ENCODE measurements at places on chromosomes 1 and 21.

DNA sequence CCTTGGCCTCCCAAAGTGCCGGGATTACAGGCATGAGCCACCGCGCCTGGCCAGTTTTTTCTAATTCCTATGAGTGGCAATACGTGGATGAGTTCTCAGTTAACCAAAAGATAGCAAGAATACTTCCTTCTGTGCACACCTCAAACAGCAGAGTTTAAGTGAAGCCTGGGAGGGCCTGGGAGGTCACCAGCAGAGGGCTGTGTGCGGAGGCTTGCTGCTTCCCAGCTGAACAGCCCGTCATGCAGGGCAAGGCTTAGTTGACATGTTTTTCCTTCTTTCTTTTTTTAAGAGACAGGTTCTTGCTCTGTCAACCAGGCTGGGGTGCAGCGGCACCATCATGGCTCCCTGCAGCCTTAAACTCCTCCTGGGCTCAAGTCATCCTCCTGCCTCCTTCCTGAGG lies 17.8 kb downstream of the GNG4 start:
- DNase-seq = no peak

DNA sequence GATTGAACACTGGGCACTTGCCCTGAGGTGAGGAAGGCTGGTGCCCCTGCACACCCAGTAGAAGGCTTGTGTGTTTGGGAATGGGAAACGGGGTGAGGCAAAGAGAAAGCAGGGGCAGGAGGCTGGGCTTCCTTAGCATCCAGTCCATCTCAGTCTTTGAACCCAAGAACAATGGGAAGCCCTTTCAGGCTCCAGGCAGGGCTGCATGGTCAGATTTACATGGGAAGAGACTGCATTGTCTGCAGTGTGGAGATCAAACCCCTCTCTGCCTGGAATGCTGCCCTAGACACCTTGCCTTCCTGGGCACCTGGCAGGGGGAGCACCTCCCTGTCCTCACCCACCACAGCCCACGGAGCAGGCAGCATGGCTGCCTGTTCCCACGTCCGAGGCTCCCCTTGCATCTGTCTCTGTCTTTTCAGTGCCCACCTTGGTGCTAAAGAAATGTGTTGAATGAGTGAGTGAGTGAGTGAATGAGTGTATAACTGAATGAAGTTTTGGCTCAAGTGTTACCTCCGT lies 268.5 kb downstream of the GRIK3 start:
- no peak for DNase-seq

DNA sequence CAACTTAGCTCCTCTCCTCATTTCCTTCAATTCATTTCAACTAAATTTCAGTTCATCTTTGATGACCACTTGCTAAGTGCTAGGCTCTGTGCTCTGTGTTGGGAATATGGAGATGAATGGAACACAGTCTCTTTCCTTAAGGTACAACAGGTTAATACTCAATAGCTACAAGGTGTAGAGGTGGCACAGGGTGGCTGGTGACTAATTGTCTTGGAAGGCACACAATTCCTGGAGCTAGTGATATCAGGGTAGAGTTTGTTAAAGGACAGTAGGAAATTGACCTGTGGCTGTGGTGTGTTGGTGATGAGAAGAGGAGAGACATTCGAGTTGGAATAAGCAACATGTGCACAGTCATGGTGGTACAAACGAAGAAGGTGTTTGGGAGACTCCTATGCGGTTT lies 124.9 kb downstream of the RUNX1 start:
- no peak for DNase-seq

DNA sequence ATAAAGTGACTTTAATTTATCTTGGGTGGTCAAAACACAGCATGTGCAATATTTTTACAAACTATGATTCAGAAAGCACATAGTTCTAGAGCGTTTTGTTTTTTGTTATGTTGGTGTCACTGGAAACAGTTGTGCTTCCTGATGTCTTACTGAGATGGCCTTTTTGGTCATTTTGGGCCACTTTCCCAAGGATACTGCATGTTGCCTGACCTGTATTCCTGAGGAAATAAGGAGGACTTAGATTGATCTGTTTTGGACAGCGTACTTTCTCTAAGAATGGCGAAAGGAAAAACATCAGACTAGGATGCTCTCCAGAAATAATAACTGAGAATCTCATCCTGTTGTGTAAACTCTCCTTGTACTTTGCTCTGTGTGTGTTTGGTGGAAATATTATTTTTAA lies 451.2 kb downstream of the USP25 start:
- DNase-seq = peak; percentile 58

- DNase-seq = no peak
Measured at GRCh38 chr1:45585496-45586075, 1.7 kb downstream of the NASP start.

- no peak for DNase-seq
Measured at GRCh38 chr1:211638689-211639101, 36.7 kb downstream of the NEK2 start.

- peak; percentile 39 for DNase-seq
Measured at GRCh38 chr21:21045518-21045917, 47.3 kb downstream of the NCAM2 start.

GRCh38 chr1:174258148-174258550 lies 98.8 kb downstream of the RABGAP1L start:
- DNase-seq = peak; percentile 67

DNA sequence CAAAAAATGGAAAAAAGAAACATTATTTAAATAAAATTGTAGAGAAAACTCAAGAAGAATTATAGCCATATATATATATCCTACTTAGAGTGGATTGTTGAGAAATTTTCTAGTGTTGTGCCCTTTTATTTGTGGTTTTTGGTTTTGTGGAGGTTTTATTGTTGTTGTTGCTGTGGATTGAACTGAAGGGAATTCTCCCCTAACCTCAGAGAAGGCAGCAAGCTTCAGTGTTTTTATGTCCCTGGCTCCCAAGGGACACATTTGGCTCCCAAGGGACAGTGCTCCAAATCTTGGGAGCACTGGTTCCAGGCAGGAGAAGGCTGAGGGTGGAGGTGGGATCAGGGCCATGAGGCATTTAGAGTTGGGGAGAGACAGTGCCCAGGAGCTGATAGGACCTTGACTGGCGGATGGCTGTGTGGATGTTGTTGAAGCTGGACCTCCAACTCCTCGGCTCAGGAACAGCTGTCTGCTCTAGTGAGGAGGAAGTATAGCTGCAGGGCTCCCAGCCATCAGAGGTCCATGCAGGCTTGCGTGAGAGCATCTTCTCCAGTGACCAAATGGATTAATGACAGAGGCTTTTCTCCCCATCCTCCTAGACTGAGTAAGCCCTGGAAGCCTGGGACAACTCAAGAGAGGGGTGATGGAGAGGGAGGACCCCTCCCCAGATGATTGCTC lies 100.5 kb downstream of the TEX35 start:
- DNase-seq = no peak

- no peak for DNase-seq
Measured at GRCh38 chr1:56052041-56052440, 527.3 kb downstream of the PLPP3 start.

DNA sequence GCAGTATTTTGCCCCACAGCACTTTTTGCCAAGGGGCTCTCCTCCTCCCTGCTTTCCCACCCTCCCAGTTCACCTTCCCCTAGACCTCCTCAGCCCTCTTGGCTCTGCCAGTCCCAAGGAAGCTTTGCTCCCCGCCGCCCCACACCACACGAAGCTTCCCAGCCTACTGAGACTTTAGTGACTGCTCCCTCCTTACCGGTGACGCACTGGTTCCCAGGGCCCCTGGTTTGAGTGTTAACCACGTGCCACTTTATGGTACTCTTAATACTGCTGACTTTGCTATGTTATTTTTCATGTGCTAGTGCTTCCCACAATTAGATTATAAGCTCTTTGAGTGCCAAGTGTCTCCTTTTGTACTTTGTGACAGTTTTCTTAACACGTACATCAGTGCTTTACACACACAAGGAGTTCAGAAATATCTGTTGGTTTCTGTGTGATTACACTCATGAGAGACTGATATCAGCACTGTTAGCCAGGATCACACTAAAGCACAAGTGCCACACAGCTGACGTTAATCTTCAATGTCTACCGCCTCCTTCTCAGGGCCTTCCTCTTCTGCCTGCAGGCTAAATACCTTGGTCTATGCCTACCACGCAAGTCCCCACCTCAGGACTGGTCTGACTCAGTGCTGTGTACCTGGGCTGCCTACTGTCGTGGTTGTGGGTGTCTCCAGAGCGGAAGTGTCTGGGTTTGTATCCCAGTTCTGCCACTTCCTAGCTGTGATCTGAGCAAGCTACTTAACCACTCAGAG lies 61.0 kb downstream of the DNTTIP2 start:
- DNase-seq = no peak

DNA sequence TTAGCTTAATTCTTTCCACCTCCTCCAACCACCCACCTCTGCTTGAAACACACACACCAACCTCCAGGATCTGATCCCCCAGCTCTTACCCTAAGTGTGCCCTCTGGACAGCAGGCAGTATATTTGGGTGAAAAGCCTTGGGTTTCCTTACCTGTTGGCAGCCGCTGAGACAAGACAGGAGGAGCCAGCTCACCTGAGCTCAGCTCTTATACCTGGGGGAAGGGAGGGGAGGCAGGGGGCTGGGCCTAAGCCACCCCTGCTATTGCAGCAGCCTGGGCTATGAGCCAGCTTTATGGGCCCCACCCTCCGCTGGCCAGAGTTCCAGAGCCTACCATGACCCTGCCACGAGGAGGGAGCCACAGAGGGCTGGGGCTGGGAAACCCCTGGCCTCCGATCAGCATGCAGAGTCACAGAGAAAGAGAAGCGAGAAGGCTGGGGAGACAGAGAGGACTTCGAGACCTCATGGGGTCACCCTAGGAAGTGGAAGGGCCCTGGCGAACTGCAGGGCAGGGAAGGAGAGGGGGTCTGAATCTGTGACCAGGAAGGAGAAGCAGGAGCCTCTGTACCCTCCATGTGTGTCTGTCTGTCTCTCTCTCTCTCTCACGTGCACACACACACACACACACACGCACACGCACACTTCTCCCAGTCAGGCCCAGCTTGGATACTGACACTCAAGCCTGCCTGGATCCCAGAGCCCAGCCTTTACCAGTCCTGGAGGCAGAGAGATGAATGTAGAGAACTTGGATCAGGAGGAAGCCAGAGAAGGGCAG lies at the start of gene S100A14:
Gene S100A14, minus strand, starts transcription at position 182 of the 773 bp plus-strand sequence. CDS start 467 bp downstream, outside the sequence.
- DNase-seq = no peak

GRCh38 chr1:242242983-242243382 lies 244.1 kb upstream of the MAP1LC3C start:
- no peak for DNase-seq

GRCh38 chr1:157098519-157098918 lies 1.1 kb downstream of the ETV3L start:
- no peak for DNase-seq

- no peak for DNase-seq
Measured at GRCh38 chr1:223102797-223103533, 40.1 kb downstream of the TLR5 start.

GRCh38 chr1:23393706-23394105 lies 24.1 kb upstream of the ZNF436 start:
- peak; percentile 71 for DNase-seq

- no peak for DNase-seq
Measured at GRCh38 chr21:41267346-41267745, 49.3 kb upstream of the FAM3B start.

DNA sequence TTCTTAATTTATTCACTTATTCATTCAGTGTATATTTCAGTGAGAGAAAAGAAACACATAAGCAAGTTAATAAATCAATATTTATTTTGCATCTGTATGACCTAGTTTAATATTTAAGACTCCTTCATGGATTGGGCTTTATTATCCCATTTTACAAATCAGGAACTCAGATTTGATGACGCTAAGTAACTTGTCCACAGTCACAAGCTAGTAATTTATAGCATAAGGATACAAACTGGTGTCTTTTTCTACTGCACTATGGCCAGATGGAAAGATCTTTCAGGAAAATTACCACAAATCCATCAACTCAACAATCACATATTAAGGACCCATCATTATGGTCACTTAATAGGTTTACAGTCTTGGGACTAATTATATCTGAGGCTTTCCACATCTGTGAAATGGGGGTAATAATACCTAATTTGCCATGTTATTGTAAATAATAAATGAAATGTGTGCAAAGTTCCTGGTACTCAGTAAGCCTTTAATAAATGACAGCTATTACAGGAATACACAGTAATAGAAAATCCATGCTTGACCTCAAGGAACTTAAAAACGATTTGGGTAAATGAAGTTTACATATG lies 13.3 kb downstream of the CDKN2C start:
- DNase-seq = no peak

- no peak for DNase-seq
Measured at GRCh38 chr1:2107586-2108212, 57.5 kb downstream of the PRKCZ start.

- DNase-seq = no peak
Measured at GRCh38 chr1:36517011-36517771, 34.5 kb upstream of the CSF3R start.

GRCh38 chr1:200971955-200972711 lies 51.4 kb downstream of the KIF21B start:
- DNase-seq = peak; percentile 66

DNA sequence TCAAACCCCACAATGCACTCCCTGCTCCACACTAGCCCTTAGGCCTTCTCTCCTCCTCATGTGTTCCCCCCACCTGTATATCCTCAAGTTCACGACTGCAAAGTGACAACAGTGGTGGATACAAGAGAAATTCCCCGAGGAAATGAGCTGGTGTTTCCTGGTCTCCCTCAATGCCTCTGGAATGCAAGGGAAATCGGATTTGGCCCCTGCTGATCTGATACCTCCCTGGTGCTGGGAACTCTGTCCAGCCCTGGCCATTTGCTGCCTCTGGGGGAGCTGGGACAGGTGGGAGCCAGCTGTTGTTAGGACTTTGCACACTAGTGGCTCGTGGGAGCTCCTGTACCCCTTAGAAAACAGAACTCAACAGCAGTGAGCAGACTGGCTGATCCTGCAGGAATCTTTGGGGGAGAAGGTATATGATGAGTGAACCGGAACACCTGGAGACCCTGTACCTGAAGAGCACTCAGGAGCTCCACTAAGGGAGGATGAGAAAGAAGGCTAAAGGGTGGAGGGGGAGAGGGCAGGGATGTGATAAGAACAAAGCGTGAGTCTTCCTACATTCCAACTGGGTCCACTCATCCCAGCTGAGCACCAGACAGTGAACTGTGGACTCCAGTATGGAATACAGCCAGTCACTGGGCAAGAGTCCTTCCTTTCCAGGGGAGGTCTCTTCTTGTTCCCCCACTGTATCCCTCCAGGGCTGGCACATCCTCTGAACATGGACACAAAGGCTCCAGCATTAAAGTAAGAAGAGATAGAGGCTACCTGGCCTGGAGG lies 69.3 kb downstream of the PLXNA2 start:
- peak; percentile 40 for DNase-seq

- no peak for DNase-seq
Measured at GRCh38 chr1:180260541-180260940, 30.5 kb downstream of the LHX4 start.

DNA sequence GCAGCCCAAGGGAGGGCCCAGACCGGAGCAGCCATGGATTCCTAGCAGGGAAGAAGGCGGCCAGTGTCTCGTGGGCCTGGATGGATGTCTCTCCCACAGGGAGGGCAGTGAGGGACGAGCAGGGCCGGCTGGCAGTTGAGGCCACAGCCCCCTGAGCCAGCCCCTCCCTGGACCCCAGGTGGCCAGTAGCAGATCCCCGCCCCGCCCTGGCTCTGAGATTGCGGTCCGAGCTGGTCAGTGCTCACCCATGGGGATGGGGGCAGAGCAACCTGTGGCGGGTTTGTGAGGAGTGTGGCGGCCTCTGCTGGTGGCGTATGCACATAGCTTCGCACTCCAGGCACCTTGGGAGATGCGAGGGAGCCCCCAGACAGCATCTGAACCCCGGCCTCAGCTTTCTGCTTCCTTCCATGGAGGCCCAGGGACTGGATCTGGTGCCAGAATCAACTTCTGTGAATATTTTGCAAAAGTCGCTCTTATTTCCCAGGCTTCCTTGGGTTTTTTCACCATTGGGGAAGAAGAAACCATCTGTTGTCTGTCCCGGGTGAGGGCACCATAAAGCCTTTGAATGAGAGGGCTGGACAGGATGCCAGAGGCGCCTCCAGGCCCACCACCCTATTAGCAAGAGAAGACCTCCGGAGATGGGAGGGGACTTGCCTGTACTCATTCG lies 8.4 kb upstream of the KCNN3 start:
- DNase-seq = peak; percentile 71
